Stimulated activated CD4-positive, alpha-beta T cell treated with anti-CD3 and anti-CD28 coated beads, Interleukin-1b, Interleukin-23, amount 100 ng/mL, for 24 hours (primary cell): ENCODE measurements at places on chromosomes 2 and 18.

- DNase-seq, result no peak
These were observed 8.9 kb upstream of the SESTD1 start for GRCh38 chr2:179273461-179273962.

DNA sequence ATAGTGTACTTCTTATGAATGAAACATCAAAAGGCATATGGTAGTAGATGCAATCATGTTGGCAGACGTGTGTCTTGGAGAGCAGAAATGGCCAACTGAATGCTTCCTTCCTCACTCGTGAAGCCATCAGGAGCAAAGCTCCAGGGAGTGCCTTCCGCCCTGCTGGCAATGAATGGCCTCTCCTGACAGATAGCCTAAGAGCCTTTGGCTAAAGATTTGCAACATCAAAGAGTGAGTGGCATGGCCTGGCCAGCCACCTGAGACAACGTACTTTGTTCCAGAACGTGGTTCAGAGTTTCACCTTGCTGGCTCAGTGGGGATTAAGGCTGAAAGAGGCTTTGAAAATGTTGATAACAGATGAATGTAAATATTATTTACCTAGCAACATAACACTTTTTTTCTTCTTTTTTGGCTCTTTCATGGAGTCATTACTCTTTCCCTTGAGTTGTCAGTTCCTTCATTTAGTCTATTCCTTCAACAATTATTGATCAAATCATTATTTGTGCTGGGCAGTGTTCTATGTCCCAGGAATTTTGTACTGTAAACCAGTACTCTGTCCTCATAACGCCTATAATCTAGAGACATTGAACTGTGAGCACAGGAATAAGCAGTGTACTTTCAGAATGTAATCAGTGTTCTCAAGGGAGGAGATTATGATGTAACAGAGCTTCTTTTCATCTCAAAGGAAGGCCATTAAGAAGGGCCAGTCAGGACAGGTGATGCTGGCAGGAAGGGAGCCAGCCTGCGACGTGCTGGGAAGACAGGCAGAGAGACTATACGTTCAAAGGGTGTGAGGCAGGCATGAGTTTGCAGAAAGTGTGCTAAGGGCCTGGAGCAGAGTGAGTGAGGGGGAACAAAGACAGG is 59.4 kb upstream of the SH3RF3 start:
- no peak for DNase-seq

DNA sequence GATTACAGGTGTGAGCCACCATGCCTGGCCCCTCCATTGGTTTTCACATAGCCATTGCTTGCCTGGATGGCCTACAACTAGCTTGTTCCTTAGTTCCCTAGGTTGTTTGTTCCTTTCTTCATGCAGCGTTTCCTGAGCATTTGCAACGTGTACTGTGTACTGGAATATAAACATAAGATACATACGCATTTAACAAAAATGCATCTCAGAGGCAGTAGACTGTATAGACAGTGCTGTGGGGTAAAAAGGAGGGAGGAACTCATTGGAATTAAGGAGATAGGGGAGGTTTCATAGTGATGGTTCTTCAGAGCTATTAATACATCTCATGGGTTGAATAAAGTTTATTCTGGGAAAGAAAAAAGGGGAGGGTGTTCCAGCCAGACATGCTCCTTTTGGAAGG is 260.5 kb upstream of the RASGRP3 start:
- DNase-seq, result no peak

DNA sequence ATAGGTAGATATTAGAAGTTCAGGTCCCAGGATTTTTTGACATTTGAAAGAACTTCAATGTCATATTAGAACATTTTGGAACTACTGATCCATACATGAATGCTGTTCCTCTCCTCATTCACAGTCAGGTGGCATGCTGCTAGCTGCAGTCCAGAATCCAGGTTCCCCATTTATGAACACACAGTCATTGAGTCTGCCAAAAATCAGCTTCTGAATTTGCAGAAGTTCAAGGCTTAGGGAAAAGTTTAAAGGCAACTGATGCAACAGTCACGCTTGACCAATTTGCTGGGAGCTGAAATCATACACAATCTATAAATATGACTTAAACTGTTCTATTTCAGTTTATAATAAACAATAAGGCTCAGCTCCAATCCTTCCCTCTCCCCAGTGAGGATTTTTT is 17.3 kb upstream of the TTR start:
- no peak for DNase-seq

DNA sequence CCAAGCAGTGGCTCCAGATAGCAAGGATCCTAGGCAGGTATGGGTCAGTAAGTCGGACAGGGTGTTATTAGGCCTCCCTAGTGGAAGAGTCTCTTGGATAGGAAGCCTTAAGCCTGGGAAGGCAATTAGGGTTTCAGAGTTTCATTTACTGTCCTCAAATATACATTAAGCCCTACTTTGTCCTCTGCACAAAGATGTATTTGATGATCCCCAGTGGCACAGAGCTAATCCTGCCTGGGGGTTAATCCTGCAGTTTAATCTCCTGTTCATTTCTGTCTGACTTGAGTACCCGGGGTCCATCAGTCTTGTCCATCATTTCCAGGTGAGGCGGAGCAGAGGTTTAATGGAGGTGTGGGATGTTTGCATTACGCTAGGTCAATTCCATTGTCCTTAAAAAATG is 62.0 kb downstream of the MTCL1 start:
- no peak for DNase-seq

DNA sequence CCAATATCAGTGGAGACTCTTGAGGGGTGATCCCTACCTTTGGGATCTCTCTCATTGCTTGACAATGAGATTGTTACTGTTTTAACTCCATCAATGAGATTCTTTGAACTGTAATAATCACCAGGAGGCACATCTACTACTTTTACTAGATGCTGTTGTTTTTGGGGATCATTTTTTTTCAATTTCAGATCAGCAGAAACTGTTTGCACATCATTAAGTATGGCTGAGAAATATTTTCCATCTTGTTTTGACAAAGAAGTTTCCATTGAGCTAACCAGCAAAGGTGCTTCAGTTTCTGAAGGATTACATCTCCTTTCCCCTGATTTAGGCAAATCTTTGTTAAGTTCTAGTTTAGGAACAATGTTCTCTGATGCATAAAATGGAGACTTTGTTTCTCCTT is 54.8 kb upstream of the SLC4A10 start:
- no peak for DNase-seq

DNA sequence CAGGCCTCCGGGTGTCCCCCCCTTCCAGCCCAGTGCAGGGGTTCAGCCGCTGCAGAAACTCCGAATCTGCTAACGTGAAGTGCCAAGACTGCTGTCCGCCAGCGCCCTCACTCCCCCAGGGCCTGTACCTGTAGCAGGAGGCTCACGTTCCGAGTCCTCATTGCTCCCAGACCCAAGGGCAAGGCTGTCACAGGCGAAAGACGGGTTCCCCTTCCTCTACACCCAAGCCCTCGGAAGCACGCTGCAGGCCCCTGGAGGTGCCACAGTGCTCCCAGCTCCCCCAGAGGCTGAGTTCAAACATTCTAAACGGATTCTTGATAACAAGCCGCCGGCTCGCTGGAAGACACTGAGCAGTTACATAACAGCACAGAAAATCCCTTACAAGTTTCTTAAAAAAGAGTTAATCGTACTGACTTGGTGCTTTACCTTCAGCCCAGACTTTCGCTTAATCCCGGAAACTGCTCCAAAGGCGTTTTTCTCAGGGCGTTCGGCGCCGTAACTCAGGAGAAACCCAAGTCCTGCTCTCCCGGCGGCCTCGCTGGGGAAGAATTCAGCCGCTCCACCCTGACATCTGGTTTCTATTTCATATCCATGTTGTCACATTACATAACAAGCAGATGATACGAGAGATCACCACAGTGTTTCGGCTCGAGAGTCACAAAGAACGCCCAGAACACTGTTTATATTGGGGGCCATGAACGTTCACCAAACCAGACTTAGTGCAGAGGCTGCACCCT is 92.0 kb downstream of the HDAC4 start:
- no peak for DNase-seq

DNA sequence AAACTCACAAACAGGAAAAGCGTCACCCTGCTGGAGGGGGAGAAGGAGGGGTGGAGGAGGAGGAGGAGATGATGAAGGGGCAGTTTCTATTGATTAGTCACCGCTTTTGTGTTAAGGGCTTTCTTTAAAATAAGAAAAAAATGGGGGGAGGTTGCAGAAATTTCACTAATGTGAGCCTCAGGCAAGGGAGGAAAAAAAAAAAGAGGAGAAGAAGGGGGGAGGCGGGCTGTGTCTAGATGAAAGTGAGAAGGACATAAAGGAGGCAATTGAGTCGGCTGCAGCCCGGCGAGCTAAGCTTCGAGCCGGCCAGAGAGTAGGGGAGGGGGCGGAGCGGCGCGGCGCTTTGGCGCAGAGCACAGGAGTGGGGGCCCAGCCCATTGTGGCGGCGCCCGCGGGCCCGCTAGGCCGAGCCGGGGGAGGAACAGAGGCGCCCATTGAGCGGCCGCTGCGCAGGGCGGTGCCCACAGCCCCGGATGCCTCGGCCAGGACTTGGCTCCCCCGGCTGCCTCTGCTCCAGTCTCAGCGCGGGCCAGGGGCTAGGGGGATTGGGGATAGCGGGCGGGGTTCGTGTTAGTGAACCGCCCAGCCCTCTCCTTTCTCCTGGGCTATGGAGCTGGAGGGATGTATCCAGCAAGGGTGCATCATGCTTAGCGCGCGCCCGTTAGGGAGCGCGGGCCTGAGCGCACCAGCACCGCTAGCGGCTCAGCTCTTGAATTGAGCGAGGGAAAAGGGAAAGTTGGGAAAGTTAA is 7.9 kb downstream of the PAX3 start:
- DNase-seq, result no peak
